ENCODE measurements at places on chromosomes 1 and 21.

DNA sequence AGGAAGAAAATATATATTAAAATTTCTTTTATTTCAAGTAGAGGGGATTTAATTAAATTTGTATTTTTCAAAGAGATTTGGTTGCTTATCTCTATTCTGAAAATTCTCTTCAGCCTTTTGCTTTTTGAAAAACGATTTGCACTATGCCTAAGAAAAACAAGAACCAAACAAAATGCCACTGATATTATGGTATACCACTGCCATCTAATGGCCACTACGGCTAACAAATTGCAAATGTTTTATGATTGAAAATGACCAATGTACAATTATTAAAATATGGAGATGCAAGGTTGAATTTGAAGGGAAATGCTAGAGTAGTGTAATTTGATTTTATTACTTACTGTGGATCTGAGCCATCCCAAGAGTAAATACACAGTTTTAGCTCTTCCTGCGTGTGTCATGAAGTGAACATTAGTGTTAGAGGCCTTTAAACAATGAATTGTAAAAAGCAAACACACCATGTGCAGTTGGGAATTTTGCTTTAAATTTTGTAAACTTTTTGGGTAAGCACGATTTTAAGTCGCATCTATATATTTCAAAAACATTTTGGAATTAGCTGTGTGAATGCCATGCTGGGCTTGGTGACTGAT is 137.4 kb upstream of the USP25 start:
- DNase-seq = no peak

GRCh38 chr1:7076572-7076971 is 291.3 kb downstream of the CAMTA1 start:
- no peak for DNase-seq

DNA sequence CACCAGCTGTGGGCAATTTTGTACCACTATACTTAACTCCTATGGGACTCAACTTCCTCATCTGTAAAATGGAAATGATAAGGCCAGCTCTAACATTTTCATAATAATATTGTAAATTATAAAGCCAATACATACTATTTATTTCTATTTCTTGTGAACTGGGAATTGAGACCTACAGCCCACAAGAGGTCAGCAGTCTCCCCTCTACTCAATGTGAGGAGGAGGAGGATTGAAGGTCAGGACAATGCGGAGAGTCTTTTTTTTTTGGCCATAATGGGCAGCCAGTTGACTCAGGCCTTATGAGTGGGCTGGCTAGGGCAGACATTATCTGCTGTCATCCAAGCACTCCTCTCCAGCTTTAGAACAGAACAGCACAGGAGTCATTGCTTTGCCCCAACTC is 90.5 kb downstream of the NUF2 start:
- DNase-seq = no peak

GRCh38 chr1:246971090-246971721 is 36.7 kb downstream of the ZNF695 start:
- no peak for DNase-seq

GRCh38 chr1:19138331-19138730 is 71.7 kb downstream of the UBR4 start:
- DNase-seq = no peak

- DNase-seq = no peak
Measured at GRCh38 chr1:4674676-4675075, 20.3 kb downstream of the AJAP1 start.

DNA sequence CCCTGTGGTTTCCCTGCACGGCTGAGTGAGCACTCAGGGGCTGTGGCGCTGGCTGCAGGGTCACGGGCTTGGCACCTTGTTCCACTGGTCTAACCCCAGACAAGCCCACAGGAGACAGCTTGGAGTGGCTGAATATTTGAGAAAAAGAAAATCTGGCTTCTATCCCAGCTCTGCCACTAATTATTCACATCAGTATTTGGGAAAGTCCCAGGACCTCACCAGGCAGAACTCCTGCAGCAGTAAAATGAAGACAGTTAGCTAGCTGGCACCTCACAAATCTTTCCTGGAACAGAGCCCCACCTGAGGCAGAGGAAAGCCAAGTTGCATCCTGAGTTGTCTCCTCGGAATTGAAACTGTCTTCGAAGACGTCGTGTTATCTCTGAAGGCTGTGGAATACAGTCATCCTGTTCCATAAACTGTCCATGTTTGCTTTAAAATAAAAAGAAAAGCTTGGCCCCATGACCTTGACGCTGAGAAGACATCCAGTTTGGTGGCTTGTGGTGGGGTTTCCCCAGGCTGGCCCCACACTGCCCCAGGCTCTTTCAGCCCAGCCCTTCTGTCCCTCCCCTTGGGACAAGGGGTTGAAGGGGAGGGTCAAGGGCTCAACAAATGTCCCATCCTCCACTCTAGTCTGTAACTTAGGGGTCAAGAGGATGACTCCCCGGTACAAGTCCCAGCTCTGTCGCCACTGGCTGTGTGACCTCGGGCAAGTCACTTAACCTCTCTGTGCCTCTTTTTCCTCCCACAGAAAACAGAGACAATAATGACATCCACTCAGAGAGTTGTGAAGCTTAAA is 93.8 kb upstream of the TMPRSS2 start:
- no peak for DNase-seq
